ENCODE measurements at places on chromosomes 4 and X.

- no peak for DNase-seq
Observed at GRCh38 chr4:138267835-138268234, 25.7 kb upstream of the SLC7A11 start.

GRCh38 chrX:29851857-29852605, 363.3 kb upstream of the MAGEB2 start:
- DNase-seq = no peak

DNA sequence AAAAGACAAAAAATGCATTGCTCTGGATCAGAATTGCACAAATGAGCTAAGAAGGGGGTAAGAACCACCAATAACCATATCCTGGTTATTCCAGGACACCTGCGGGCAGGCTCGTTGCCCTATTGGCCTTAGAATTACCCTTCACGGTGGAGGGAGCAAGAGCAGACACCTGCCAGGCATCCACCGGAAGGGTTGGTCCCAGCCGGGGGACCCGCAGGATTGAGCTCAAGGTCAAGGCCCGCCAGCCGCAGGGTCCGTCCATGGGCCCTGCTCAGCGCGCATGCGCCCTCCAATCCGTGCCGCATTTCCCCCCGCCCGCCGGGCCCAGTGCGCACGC, 575 bp downstream of the SLC25A6 start:
- peak; percentile 97 for DNase-seq

- DNase-seq = no peak
Observed at GRCh38 chr4:17165286-17165685, 266.8 kb upstream of the LDB2 start.

DNA sequence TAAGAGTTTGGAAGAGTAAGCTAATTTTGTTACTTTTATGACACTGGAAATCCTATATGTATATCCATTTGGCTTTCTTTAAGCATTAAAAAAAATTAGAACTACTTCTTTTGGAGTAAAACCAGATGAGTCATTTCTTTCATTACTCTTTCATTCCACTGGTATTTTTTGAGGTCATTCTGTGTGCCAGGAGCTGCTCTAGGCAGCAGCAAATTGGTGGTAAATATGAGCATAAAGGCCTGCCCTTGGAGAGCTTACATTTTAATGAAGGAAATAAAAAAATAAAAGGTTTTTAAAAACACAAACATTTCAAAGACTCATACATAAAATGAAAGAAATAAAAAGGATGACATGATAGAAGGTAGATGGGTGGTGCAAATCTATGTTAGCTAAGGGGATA, 37.4 kb downstream of the MID1 start:
- DNase-seq = no peak

DNA sequence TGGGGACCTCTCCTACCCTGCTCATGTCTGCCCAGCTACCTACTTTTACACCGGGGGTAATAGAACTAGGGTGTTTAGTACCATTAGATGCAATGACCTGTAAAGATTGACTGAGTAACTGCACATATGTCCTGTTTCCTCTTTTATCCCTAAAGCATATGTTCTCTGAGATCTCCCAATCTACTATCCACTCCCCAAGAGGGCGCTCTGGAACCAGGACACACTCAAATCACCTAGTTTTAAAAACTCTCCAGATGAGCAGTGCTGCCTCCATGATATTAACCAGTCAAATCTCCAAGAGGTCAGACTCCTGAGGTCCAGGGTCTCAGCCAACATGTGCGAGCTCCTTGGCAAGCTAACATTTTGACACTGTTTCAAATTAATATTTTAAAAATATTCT, 87.0 kb upstream of the TSPAN5 start:
- no peak for DNase-seq

DNA sequence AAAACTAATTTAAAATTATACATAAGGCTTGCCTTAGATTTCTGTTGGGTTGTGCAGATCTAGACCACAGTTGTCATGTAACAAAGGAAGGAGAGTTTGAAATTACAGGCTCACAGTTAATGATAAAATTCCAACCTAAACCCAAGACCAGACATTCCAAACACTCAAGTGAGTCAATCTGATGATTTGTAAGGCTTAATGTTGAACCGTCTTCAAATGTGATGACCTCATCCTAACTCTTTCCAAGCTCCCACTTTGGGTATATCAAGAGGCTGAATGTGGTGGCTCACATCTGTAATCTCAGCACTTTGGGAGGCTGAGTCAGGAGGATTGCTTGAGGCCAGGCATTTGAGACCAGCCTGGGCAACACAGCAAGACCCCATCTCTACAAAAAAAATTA, 149.2 kb downstream of the TBL1X start:
- DNase-seq = no peak

DNA sequence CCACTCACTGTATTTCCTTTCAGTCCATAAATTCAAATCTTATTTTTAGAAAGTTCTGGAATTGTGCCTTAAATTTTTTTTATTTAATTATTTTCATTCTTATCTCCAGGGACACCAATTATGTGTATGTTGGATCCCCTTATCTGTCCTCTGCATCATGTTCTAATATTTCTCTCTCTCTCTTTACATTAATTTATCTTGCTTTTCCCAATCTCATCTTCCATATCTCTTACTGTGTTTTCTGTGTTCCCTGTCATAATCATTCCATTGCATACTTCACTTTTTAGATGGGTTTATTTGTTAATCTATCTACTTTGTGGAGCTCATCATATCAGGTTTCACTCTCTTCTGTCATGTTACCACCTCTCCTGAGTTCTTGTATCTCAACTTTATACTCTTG, 37.4 kb downstream of the PPP2R2C start:
- no peak for DNase-seq

GRCh38 chr4:184887333-184887732, 61.6 kb upstream of the ACSL1 start:
- no peak for DNase-seq

- peak; percentile 6 for DNase-seq
Observed at GRCh38 chr4:72326692-72327632, 242.1 kb downstream of the ADAMTS3 start.

GRCh38 chr4:174873931-174874330, 44.2 kb upstream of the ADAM29 start:
- DNase-seq = peak; percentile 3

GRCh38 chr4:145066063-145066501, 31.9 kb downstream of the ANAPC10 start:
- DNase-seq = no peak

- no peak for DNase-seq
Observed at GRCh38 chrX:124679199-124679598, 332.8 kb downstream of the SH2D1A start.

DNA sequence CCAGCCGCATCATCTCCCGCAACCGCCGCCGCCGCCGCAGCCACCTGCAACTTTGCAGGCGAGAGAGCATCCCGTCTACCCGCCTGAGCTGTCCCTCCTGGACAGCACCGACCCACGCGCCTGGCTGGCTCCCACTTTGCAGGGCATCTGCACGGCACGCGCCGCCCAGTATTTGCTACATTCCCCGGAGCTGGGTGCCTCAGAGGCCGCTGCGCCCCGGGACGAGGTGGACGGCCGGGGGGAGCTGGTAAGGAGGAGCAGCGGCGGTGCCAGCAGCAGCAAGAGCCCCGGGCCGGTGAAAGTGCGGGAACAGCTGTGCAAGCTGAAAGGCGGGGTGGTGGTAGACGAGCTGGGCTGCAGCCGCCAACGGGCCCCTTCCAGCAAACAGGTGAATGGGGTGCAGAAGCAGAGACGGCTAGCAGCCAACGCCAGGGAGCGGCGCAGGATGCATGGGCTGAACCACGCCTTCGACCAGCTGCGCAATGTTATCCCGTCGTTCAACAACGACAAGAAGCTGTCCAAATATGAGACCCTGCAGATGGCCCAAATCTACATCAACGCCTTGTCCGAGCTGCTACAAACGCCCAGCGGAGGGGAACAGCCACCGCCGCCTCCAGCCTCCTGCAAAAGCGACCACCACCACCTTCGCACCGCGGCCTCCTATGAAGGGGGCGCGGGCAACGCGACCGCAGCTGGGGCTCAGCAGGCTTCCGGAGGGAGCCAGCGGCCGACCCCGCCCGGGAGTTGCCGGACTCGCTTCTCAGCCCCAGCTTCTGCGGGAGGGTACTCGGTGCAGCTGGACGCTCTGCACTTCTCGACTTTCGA, 654 bp downstream of the ATOH1 start:
- peak; percentile 37 for DNase-seq

GRCh38 chr4:127778102-127778501, 4.0 kb upstream of the HSPA4L start:
- DNase-seq = no peak

DNA sequence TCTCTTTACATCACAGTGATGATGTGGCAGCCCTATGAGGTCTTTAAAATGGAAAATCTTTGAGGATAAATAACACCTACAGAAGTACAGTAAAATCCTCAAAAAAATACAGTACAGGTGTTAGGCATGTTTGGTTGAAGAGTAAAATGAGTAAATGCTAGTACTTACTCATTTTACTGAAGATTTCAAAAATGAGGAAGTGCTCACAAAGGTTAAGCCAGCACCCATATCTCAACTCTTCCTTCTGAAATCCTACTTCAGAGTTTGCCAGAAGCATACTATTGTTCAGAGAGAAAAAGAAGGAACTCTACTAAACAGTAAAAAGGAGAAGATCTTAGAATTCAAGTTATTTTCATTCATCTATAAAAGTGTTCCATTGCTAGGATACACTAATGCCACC, 130.9 kb downstream of the CBR4 start:
- DNase-seq = peak; percentile 49

- no peak for DNase-seq
Observed at GRCh38 chrX:107560041-107560440, 68.3 kb upstream of the PRPS1 start.

DNA sequence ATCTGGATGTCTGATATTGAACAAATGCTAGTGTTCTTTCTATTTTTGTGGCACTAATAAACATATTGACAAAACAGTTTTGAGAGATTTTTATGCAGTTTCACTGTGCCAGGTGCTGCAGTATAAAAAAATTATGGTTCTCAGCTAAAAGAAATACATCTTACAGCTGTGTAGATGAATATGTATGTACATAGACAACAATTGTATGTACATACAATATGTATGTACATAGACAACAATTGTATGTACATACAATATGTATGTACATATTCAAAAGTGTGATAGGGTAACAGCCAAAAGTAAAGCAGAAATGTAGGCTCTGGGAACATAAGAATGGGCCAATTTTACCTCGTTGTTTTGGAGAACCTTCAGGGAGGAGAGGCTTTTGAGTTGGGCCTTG, 390.0 kb upstream of the RPS6KA3 start:
- no peak for DNase-seq

DNA sequence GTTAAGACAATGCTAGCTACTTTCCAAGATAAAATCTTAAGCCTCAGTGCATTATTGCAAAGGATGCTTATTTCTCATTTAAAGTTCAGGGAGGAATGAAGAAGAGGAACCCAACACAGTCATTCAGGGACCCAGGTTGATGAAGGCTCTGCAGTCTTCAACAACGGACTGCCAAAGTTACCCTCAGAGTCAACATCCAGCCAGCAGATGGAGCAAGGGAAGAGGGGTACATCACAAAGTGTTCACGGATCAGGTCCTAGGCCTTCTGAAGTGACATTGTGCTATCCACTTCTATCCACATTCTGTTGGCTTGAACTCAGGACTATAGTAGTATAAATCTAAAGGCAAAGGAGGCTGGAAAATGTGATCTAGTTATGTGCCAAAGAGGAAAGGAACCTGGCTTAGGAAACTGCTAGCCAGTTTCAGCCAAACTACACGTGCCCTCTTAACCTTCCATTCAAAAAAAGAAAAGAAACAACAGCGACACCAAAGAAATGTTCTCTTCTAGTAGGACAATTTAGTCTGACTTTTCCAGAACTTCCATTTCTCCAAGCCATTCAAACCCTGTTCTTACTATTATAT, 28.8 kb downstream of the NKX6-1 start:
- DNase-seq = no peak

DNA sequence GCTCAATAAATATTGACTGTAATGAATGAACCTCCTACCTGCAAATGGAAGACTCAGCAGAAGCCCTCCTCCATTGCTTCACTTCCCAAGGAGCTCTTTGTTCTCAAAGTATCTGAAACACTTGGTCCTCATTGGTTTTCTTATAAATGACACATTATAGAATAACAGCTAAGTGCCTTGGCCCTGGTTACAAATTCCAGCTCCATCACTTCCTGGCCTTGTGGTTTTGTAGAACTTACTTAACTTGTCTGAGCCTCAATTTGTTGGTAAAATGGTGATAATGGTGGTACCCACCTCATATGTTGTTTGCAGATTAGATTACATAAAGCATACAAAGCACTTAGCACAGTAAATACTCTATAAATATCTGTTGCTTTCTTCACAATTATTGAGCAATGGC, 25.2 kb upstream of the SMIM20 start:
- no peak for DNase-seq

DNA sequence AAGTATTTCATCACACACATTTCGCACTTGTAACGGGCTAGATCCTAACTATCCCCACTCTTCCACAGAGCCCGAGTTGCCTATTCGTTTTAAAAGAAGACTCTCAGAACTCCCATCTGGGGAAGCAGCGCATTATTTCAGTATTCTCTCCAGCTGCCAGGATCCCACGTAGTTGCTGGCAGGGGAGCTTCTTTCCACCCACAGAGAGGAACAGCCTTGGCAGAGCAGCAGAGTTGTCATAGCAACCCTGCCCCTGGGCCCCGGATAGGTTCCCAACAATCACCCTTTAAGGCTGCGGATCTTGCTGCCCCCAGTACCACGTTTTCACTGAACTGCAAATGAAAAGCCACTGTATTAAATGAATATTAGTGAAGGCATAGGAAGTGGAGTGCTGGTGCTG, 106.7 kb downstream of the GPM6A start:
- DNase-seq = no peak

DNA sequence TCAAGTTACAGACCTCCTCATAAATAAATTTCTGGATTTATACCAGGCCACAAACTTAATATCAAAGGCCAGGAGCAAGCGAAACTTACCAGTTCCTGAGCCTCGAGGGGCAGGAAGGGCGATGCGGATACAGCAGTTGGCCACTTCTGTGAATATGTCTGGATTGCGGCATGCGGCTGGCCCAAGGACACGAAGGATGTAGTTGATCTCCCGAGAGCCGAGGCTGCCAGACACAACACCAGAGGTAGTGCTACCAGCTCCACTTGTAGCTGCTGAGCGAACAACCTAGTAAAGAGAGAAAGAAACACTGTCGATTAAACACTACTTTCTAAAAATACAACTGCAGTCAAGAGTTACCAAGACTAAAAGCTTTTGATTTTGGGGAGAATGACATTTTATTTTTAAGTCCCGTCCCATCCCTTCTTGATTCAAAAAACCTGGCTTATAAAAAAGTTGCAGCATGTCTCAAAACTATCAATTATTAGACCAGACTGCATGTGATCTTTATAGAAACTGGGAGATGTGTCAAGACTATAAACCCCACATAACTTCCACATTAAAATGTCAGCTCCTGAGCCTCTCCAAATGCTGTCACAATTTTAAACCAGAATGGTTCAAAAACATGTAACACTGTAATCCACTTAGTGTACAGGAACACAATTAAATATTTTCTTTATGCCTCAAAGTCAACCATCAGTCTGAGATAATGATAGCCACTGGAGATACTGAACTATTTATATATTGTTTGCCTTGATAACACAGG, 105.6 kb downstream of the HUWE1 start:
- no peak for DNase-seq
